ENCODE measurements at places on chromosomes 3 and 15.

GRCh38 chr3:125143982-125144652 lies 68.4 kb downstream of the SLC12A8 start:
- peaks cover 27% of the 10 kb centered on the region for H3K4me1 ChIP-seq
- H3K27me3 ChIP-seq: no peaks in the 10 kb centered on the region
- H3K4me3 ChIP-seq: no peak overlapping the region
- DNase-seq: no peak
- H3K27ac ChIP-seq: no peak overlapping the region

DNA sequence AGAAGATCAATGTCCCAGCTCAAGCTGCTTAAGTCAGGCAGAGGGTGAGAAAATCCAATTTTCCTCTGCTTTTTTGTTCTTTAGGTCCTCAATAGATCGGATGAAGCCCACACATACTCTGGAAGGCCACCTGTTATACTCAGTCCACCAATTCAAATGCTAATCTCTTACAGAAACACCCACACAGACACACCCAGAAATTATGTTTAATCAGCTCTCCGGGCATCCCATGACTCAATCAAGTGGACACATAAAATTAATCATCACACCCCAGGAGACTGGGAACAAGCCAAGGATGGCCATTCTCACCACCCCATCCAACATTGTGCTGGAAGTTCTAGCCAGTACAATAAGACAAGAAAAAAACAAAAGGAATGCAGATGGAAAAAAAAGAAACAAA lies 67.8 kb upstream of the SLC24A5 start:
- H3K27ac ChIP-seq: no peak overlapping the region
- no peaks in the 10 kb centered on the region for H3K36me3 ChIP-seq
- H3K4me3 ChIP-seq: no peak overlapping the region
- no peak for DNase-seq
- H3K4me1 ChIP-seq: no peaks in the 10 kb centered on the region
- H3K27me3 ChIP-seq: no peaks in the 10 kb centered on the region

GRCh38 chr15:46552316-46552715 lies 917.5 kb downstream of the SQOR start:
- H3K27ac ChIP-seq: no peak overlapping the region
- no peaks in the 10 kb centered on the region for H3K36me3 ChIP-seq

- H3K4me1 ChIP-seq: no peaks in the 10 kb centered on the region
- no peak overlapping the region for H3K4me3 ChIP-seq
- H3K27ac ChIP-seq: no peak overlapping the region
- no peak for DNase-seq
- H3K27me3 ChIP-seq: peaks cover 19% of the 10 kb centered on the region
Measured at GRCh38 chr3:157354254-157354653, 82.4 kb upstream of the PTX3 start.

DNA sequence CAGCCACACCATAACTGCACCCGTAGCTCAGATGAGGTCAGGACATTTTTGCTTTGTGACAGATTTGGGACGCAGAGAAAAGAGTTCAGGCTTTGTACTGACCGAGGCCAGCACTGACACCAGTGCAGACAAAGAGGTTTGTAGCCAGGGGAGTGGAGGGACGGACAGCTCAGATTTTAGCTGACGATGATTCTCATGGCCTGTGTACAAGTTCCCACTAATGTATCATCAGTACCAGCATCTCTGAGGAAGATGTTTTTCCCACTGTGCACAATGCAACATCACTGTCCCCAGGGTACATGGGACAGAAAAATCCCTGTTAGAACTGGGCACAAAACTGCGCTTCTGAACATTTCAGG lies 112.7 kb downstream of the SLCO3A1 start:
- H3K4me3 ChIP-seq: no peak overlapping the region
- H3K27ac ChIP-seq: no peak overlapping the region
- peaks cover 54% of the 10 kb centered on the region for H3K4me1 ChIP-seq
- peaks cover 2% of the 10 kb centered on the region for H3K36me3 ChIP-seq
- no peak for DNase-seq

DNA sequence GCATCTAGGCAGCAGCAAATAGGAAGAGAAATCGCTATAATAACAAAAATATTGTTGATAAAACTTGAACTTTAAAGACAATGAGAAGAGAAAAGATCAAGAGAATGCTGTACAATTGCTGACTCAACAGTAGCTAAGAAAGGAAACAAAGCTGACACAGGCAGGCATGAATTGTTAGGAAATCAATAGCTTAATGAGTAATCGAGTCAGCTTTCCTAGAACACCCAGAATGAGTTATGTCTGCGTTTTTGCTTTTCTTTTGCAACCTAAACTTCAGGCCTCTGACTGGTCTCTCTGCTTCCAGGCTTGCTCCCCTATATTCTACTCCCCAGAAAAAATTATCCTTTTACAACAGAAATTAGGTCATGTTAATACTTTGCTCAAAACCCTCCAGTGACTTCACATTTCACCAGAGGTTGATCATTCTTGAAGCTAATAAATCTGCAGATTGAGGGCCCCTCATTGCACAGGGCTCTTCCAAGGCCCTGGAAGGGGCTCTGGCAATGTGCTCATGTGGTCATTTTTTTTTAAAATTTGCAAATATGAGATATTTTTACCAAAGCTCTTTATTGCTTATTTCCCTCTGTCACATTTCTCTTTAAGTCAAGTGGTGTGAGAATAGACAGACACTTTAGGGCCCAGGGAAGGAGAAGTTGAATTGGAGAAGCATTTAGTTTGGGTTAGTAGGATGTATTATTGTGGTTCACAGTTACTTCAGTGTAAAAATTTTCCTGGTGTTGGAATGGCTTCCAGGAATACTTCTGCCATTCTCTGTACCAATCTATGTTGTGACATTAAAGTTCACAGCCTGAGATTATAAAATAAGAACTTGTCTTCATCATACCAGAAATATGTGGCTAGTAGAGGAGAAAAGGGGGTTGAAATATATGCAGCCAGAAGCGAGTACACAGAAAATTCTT lies 116.3 kb downstream of the TMCO5A start:
- no peak overlapping the region for H3K27ac ChIP-seq
- H3K36me3 ChIP-seq: no peaks in the 10 kb centered on the region
- no peaks in the 10 kb centered on the region for H3K4me1 ChIP-seq
- no peaks in the 10 kb centered on the region for H3K27me3 ChIP-seq
- no peak for DNase-seq
- no peak overlapping the region for H3K4me3 ChIP-seq
